ENCODE measurements at places on chromosomes 7 and 10.

DNA sequence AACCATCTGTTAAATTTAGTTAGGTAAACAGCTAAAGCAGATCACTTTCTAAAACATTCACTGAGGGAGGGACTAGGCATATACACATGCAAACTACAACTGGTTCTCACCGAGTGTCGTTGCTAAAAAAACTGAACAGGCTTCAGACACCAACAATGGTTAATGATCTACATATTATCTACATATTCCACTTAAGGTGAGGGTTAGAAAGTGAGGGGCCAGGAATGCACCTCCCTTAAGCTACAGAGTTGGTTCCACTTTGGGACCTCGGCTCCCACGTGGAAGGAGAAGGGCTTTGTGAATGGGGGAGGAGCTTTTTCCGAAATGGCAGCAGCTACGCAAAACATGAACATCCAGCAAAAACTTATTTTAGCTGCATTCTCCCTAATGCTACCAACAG lies 5.8 kb downstream of the CTBP2 start:
- no peak for DNase-seq

- no peak for DNase-seq
Measured at GRCh38 chr10:31947144-31947926, 18.7 kb upstream of the ARHGAP12 start.

DNA sequence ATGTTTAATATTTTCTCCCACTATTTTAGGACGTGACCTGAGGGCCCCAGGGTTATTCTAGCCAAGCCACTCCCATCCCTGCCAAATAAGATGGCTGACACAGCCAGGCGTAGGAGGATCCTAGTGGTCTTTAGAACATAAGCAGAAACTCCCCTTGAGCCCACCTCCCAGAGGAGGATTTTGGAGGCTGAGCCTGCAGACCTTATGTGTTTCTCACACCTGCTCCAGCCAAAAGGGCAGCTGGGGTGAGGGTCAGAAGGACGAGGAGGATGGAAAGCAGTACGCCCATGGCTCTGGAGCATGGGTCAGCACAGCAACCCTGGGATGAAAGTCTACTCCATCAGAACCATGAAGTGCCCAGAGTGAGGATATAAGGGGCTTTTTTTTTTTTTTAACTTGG lies 39.9 kb downstream of the PDLIM1 start:
- no peak for DNase-seq

DNA sequence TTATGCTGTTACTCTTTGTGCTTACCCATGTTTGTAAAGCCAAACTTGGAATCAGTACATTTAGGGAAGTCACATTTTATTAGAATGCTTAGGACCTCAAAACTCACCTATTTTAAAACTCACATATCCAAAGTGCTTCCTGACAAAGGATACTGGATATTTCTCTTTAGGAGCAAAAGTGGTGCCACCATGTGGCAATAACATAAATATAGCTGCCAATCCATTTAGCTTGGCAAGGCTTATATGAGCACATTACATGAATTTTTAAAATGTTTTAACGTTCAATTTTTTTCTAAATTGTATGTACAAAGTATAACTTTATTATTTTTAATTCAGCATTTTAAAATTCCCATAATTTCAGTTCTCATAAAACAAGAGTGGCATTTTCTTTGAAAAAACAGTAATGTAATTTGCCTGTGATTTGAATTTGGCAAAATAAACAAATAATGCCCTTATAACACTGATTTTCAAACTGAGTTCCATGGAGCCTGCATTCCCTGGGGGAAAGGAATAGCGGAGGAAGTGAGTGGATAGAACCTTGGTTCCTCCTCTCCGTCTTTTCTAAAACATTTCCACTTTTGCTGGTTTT lies 75.4 kb downstream of the HDAC9 start:
- no peak for DNase-seq

GRCh38 chr10:49543604-49544003 lies 4.7 kb upstream of the ERCC6 start:
- DNase-seq, result no peak

GRCh38 chr10:63268149-63268797 lies 135.1 kb downstream of the NRBF2 start:
- DNase-seq, result peak; percentile 19

GRCh38 chr7:155454183-155455112 lies 3.5 kb upstream of the EN2 start:
- DNase-seq, result no peak

DNA sequence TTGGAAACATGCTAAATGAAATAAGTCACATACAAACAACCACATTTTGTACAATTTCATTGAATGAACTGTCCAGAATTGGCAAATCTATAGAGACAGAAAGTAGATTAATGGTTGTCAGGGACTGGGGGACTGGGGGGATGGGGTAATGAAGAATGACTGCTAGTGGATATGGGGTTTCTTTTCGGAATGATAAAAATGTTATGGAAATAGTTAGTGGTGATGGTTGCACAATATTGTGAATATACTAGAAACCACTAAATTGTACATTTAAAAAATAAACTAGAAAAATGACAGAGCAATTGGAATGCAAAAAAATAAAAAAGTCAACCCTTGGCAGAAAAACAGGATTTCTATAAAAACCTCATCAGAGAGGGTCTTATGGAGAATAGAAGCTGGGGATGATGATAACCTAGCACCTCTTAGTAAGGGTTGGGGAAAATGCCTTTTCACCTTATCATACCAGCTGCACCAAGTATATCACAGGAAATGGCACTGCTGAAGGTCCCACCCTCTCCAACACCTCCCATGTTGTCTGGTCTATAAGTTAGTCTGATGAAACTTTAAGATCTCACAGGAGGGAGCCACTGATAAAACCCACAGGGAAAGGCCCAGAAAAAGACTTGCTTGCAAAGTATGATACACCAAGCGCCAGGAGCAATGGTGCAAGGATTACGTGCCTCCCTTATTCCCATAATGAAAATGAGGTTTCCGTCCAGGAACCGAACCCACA lies 23.1 kb upstream of the JAZF1 start:
- DNase-seq, result no peak

DNA sequence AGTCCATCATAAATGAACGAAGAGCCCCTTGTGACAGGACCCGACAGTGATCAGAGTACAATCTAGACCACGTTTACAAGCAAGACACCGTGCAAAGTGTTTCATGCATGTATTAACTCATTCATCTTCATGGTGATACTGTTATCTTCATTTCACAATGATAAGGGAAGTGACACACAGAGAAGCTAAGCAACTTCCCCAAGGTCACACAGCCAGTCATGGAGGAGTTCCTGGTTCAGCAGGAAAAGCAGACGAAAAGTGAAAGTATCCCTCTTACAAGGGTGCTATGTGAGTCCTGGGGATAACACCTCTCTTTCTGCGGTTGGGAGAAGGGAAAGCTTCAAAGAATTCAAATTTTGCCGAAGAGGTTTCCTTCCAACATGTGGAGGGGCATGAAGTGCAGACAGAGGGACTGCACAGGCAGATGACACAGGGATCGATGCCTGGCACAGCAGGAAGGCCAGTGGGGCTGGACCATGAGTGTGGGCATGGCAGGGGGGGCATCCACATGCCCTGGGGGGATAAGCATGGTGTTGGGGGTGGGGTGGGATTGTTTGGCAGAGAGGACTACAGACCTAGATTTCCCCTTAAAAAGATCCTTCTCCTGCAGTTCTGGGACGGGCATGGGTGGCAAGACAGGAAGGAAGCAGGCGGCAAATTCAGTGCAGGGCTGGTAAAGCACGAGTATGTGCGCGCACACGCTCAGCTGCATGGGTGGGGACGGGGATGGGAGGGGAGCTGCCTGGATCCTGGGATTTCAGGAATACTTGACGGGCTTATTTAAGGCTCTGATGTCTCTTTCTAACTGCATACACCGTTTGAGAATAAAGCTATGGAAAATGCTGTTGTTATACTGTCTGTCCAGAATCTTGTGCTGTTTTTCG lies 33.5 kb upstream of the DDC start:
- no peak for DNase-seq

GRCh38 chr10:71158902-71159301 lies 53.5 kb upstream of the UNC5B start:
- no peak for DNase-seq

DNA sequence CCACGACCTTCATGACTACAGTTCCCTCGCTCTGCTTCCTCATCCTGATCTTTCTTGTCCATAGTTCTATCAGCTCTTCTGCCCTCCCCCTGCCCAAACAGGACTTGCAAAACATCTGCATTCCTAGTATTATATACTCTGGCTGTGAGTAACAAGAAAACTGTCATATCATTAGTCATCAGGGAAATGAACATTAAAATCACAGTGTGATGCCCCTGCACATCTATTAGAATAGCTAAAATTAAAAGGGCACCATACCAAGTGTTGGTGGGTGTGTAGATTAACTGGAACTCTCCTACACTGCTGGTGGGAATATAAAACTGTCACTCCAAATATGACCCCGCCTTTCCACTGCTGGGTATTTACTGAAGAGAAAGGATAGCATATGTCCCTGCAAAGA lies 141.8 kb downstream of the C7orf25 start:
- no peak for DNase-seq

GRCh38 chr10:125824736-125825135 lies 1.4 kb downstream of the BCCIP start:
- DNase-seq, result no peak

- no peak for DNase-seq
Measured at GRCh38 chr7:26171601-26172000, 19.6 kb downstream of the NFE2L3 start.

DNA sequence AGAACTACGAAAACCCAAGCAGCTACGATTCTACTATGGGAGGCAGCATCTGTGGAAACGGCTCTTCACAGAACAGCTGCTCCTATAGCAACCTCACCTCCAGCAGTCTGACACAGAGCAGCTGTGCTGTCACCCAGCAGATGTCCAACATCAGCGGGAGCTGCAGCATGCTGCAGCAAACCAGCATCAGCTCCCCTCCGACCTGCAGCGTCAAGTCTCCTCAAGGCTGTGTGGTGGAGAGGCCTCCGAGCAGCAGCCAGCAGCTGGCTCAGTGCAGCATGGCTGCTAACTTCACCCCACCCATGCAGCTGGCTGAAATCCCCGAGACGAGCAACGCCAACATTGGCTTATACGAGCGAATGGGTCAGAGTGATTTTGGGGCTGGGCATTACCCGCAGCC lies 81.6 kb upstream of the SAMD8 start:
- DNase-seq, result no peak

- DNase-seq, result no peak
Measured at GRCh38 chr7:111198255-111198654, 107.3 kb downstream of the LRRN3 start.

GRCh38 chr10:86964061-86964846 lies 4.0 kb upstream of the ADIRF start:
- no peak for DNase-seq

DNA sequence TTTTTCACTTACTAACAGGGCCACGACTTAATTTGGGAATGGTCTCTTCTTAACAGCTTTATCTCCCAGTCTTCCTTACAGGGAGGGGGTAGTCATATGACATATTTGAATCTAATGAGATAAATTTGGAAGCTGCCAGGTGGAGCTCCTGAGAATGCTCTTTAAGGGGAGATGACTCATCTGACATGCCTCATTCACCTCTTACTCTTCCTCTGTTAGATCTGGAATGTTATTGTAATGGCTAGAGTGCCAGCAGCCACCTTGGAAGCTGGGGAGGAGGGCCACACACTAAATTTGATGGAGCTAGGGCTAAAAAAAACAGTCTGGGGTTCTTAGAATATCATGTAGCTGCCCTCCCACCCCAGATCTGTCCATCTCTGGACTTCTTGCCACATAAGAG lies 22.7 kb downstream of the HECW1 start:
- no peak for DNase-seq

DNA sequence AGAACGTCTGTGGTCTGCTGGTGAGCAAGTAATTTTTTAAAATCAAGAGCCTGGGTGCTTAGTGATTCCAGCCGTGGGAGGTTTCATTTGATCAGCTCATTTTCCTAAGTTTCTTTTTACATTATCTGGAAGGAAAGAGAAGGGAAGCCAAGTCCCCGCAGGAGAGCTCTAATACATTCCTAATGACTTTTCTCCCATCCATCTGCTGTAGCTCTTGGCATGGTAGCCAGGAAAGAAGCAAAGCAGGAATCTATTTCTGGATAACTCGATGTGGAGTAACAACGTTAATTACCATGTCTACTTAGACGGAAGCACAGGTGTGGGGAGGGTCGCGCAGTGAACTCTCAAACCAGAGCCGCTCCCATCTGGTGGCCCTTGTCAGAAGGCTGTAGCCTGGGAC lies 121.9 kb downstream of the PAXIP1 start:
- no peak for DNase-seq

GRCh38 chr7:131753620-131754222 lies 197.3 kb upstream of the PODXL start:
- no peak for DNase-seq

DNA sequence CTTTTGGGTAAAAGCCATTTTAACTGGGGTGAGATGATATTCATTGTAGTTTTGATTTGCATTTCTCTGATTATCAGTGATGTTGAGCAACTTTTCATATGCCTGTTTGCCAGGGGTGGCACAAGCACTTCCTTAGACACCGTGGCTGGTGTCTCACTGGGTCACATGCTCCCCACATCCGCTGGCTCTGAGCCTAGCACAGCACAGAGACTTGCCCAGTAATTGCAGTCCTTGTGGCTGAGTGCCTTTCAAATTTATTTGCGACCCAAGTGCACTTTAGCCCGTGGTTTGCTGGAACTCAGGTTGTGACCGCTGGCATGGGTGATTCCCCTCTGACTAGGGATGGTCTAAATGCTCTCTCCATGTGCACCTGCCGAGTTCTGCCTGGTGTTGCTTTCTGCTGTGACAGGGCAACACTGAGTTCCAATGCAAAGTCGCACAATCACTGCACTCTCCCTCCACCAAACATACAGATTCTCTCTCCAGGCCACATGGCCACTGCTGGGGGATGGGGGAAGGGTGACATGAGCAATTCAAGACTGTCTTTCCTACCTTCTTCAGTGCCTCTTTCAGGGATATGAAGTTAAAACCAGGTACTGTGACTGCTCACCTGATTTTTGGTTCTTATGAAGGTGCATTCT lies 66.5 kb downstream of the ZNF277 start:
- DNase-seq, result no peak

- DNase-seq, result no peak
Measured at GRCh38 chr7:51077316-51077986, 239.2 kb downstream of the COBL start.

- DNase-seq, result no peak
Measured at GRCh38 chr10:115957786-115958442, 315.1 kb downstream of the GFRA1 start.

- no peak for DNase-seq
Measured at GRCh38 chr10:123150271-123150985, 2.5 kb downstream of the HMX2 start.

DNA sequence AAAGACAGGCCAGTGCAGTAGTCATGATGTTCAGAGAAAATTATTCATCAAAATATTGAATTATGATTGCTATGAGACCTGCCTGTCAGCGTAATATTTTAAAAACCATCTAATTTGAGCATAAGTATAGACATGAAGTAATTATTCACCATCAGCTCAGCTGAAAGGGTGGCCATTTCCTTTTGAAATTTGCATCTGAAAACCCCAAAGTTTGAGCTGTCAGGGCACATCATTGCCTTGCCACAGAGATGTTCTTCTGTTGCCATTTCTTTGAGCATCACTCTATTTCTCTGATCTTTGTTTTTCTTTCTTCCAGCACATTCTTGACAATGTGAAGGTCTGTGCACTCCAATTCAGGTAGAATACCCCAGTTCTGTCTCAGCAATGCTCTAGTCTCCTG lies 147.5 kb upstream of the RHOBTB1 start:
- DNase-seq, result no peak

GRCh38 chr10:6602700-6603084 lies 22.6 kb upstream of the PRKCQ start:
- no peak for DNase-seq

All from K562 (cell line).